Activated T-cell treated with anti-CD3 and anti-CD28 coated beads, Interleukin-2, amount 50 U/mL, for 24 hours (primary cell): ENCODE measurements at places on chromosomes 5 and 9.
A peak's percentile ranks its signal among the peaks of the same experiment; 100 is the strongest.

DNA sequence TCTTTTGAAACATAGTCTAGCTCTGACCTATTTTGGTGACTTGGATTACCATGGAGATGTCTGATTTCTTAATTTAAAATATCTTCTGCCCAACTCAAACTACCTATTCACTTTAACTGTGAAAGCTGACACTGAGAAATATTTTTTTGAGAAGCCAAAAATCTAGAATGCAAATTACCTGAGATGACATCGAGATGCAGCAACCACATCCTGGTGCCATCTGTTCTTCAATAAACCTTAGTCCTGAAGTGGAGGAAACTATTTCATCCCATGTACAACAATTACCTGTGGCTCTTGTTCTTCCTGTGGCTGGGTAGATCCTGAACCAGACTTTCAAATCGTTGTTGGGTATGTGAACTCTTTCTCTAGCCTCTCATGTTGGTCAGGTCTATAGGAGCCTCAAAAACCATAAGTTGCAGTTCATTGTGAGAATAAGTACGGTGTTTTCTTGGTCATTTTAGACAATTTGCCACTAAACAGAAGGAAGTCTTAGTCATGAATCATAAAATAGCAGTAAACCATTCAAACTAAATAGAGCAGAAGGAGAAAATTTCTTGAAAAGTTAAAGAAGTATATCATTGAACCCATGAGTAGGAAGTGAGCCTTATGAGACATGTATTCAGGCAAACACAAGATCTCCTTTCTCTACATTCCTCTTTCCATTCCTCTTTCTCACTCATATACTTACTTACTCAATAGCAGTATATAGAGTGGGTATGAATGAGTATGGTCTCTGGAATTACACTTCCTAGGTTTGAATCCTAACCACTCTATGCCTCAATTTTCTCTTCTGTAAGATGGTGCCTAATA, 176.0 kb downstream of the HMHB1 start:
- DNase-seq = no peak

DNA sequence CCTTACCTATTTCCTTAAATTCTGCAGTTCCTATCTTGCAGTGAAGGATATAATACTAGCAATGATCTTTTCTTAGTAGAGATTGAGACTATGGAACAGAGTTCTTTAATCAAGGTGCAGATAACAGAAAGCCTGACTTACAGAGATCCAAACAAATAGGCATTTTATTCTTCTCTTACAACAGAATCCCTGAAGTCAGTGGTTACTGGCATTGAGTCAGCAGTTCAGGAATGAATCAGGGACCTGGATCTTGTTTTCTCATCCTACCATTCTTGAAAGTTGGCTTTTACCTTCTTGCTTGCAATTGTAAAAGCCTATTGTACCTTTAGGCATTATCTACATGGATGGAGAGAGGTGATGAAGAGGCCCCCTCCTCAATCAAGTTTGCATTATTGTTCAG, 47.5 kb upstream of the TLE4 start:
- no peak for DNase-seq

GRCh38 chr9:42388146-42388690, 204.8 kb downstream of the SPATA31A6 start:
- no peak for DNase-seq

DNA sequence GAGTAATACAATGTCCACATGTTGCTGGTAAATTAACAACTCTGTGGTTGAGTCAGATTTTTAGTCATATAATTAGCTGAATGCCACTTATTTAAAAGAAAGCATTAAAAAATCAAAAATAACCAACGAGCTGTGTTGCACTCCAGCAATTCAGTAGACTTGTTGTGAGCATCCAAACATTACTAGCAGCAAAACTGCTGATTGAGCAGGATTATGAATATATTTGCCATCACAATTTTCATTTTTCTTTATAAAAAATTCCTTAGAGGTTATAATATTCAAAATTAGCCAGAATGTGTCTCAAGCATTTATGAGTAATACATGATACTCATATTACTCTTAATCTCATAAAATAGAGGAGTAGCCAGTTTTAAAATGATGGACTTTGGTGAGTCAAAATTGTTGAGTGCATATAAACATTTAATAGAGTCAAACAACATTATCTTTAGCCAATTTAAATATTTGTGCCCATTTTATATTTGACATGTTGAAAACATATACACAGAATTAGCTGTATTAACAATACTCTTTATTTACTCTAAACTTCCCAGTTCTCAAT, 44.0 kb downstream of the ST8SIA4 start:
- DNase-seq = no peak

DNA sequence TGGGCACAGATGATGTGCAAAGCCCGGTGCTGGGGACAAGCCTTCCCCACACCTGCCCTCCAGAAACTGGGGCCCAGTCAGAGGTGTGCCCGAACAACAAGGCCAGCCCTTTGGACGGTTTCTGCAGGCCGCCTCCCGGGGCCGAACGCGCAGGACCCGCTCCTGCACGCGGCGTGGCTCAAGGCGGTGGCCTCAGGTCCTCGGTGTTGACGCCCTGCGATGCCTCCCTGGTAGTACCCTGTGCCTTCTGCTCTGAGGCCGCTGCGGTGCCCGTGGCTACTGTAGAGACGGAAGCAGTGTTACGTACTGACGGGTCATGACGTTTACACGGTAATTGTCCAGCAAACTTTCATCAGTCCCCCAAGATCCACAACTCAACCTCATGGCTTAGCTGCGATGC, 33.5 kb upstream of the FANCC start:
- no peak for DNase-seq

GRCh38 chr5:34740389-34740806, 84.3 kb downstream of the RAI14 start:
- no peak for DNase-seq

DNA sequence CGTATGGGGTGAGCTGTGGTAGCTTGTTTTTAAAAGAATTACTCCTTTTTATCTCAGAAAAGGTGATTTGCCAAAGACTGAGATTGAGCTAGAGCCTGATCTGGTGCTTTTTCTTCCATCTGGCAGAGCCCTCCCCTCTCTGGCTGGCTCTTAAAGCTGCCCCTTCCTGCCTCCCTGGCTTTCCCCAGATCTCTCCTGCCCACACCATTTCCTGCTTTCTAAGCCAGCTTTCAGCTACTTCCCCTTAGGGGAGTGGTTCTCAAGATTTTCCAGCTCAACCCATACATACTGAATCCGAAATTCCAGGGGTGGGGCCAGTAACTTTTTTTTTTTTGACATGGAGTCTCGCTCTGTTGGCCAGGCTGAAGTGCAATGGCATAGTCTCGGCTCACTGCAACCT, 4.8 kb upstream of the ACOT12 start:
- DNase-seq = no peak

- no peak for DNase-seq
These were observed 43.7 kb downstream of the BICD2 start for GRCh38 chr9:92720807-92721535.

- DNase-seq = no peak
These were observed 321.7 kb downstream of the MLLT3 start for GRCh38 chr9:20300430-20301115.

GRCh38 chr9:20835377-20836286, 151.6 kb downstream of the FOCAD start:
- no peak for DNase-seq

GRCh38 chr5:128749136-128749898, 211.3 kb upstream of the FBN2 start:
- no peak for DNase-seq

- no peak for DNase-seq
These were observed 19.5 kb upstream of the HSD17B3 start for GRCh38 chr9:96321515-96321914.

DNA sequence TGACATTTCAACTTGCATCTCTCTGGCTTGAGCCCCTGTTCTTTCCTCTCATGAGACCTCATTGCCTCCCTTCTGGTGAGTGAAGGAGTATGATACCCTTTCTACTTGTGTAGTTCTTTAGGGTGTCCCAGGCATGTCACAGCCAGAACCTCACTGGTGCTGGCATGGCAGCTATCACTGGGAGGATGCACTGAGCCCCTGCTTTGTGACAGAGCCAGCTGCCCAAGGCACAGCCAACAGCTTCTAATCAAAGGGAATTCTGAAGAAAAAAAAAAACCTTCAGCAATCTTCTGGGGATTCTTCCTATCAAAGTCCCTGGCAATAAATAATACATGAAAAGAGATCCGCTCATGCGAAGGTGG, 652.6 kb upstream of the KLF4 start:
- DNase-seq = no peak

GRCh38 chr5:68007451-68007850, 208.1 kb upstream of the PIK3R1 start:
- DNase-seq = no peak

- no peak for DNase-seq
These were observed 193.3 kb upstream of the PANK3 start for GRCh38 chr5:168772316-168772961.

DNA sequence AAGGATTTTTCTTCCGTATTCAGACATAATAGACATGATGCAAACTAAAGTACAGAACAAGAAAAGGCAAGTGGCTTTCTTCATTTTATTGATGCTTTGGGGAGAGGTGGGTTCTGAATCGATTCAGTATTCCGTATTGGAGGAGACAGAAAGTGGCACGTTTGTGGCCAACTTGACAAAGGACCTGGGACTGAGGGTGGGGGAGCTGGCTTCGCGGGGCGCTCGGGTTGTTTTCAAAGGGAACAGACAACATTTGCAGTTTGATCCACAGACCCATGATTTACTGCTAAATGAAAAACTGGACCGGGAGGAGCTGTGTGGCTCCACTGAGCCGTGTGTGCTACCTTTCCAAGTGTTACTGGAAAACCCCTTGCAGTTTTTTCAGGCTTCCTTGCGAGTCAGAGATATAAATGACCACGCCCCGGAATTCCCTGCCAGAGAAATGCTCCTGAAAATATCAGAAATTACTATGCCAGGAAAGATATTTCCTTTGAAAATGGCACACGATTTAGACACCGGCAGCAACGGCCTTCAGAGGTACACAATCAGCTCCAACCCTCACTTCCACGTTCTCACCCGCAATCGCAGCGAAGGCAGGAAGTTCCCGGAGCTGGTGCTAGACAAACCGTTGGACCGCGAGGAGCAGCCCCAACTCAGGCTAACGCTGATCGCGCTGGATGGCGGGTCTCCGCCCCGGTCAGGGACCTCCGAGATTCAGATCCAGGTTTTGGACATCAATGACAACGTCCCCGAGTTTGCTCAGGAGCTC, 551 bp downstream of the PCDHB6 start:
- DNase-seq = no peak

- peak; percentile 37 for DNase-seq
These were observed 15.4 kb downstream of the CCDC69 start for GRCh38 chr5:151208481-151208914.
